ENCODE measurements at places on chromosomes 5 and 9.

- no peak for DNase-seq
These were observed 769.6 kb upstream of the C9orf72 start for GRCh38 chr9:28342815-28343338.

DNA sequence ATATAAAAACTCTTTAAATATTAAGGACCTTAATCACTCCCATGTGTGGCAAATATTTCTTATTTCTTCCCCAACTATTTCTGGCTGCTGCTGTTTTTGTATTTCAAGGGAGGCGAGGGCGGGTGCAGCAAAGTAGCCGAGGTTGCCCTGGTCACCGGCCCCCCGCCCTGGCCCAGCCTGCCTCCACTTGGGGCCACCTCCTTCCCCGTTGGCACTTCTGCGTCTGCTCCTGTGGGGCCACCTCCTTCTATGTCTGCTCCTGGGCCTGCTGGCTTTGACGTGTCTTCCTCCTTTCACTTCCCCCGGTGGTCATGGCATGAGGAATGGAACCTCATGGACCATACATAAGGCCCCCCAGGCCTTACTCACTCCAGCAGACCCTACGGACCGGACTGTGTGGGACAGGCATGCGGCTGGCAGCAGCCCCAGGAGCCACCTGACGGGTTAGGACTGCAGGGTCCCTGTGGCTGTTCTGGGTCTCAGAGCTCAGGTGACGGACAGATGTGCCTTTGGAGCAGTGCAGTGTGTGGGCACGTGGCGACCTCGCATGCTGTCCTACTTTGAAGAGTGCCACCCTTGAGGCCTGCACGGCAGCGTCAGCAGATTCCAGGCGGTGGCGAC lies 5.8 kb upstream of the ENTPD8 start:
- no peak for DNase-seq

DNA sequence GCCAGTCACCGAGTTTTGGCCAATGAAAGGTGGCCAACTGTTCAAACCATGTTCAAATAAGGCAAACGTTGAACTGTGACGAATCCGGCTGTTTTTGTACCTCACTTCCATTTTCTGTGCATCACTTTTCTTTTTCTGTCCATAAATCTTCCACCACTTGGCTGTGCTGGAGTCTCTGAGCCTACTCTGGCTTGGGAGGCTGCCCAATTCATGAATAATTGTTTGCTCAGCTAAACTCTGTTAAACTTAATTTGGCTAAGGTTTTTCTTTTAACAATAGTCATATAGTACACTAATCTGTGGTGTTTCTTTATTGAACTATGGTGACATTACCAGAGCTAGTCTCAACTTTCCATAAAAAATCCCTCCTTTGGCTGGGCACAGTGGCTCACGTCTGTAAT lies 11.3 kb downstream of the NIM1K start:
- DNase-seq, result no peak

DNA sequence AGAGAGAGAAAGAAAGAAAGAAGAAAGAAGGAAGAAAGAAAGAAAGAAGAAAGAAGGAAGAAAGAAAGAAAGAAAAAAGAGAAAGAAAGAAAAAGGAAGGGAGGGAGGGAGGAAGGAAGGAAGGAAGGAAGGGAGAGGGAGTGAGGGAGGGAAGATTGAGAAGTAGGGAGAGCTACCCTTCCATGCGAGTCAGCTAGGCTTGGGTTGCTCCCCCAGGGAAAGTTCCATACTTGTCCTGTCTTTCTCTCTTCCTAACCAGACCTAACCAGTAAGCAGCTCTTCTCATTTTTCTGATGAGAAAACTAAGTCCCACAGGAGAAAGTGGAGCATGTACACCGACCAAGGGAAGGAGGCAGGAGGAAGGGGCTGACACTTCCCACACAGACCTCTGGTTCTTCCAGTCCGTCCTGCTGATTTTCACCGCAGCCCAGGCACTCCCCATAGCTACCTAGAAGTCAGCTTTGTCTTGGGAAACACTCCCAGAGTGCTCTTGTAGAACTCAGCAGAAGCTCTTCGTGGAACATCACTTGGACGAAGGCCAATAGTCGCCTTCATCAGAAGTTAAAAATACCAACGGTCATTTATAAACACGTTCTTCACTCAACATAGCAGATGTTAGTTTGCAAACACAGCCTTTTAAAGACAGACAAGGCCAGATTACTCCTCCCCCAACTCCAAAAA lies 29.0 kb upstream of the ENTREP1 start:
- DNase-seq, result no peak

- no peak for DNase-seq
These were observed 26.2 kb downstream of the WWC1 start for GRCh38 chr5:168317521-168318147.

GRCh38 chr9:134390537-134390936 lies 64.3 kb downstream of the RXRA start:
- DNase-seq, result peak; percentile 49

DNA sequence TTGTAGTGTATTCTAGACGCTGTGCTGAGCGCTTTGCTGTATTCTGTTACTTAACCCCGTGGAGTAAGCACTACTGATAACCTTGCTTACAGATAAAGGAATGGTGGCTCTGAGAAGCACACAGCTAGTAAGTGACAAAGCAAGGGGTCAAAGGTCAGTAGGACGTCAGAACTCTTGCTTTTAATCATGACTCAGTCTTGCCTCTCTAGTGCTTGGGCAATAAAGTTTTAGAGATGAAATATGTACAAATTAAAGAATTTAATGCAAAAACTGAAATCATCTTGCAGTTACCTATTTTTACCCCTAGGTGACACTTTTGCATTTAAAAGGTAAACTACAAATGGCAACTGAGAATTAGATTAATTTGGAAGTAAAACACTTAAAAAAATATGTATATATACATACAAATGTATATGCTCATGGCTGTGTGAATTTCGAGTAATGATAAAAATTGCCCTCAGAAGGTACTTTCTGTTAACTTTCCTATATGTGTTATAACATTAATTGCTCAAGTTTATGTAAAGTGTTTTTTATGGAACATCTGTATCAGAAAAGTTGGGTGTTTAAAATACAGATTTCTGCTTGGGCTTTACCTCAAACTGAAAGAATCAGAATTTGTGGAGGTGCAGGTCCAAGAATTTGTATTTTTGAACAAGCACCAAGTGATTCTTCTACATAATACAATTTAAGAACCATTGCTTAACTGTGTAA lies 175.1 kb upstream of the DAB2 start:
- no peak for DNase-seq

GRCh38 chr5:45696206-45696836 lies at the start of gene HCN1:
Gene HCN1, minus strand, starts transcription at chr5:45696380.
- peak; percentile 30 for DNase-seq

GRCh38 chr5:53739111-53739510 lies 178.7 kb downstream of the NDUFS4 start:
- no peak for DNase-seq

- DNase-seq, result no peak
These were observed 77.6 kb upstream of the CEP78 start for GRCh38 chr9:78158286-78158685.

- DNase-seq, result peak; percentile 96
These were observed 12.7 kb downstream of the STK10 start for GRCh38 chr5:172175263-172175719.

DNA sequence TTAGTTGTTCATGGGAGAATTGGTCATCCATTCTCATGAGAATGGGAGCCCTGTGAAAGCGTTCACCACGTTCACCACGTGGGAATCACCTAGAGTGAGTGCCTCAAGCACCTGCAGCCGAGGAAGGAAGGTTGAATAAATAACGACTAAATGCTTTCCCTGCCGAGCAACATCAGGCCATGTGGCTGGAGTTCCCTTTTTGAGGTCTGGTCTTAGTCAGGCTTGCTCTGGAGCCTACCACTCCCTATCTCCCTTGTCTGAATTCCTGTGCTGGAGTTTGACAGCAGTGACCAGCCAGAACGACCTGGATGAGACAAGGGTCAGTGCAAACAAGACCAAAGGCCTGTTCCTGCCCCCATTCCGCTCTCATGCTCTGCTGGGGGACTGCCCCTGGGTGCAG lies 28.5 kb downstream of the KCNMB1 start:
- DNase-seq, result no peak

DNA sequence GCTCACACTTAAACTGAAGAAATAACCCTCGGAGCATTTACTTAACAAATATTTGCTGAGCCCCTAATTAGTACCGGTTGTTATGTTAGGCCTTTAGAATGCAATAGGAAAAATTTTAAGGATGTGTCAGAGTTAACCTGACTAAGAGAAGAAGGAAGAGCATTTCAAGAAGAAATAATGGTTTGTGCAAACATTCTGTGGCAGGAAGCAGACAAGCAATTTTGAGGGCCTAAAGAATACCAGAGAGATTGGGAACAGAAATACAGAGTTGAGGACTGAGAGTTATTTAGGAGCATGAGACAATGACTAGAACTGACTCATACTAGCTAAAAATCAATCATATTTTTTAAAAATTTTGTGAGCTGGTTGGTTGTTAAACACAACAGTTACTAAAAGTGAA lies 218.8 kb downstream of the PRR16 start:
- DNase-seq, result no peak

DNA sequence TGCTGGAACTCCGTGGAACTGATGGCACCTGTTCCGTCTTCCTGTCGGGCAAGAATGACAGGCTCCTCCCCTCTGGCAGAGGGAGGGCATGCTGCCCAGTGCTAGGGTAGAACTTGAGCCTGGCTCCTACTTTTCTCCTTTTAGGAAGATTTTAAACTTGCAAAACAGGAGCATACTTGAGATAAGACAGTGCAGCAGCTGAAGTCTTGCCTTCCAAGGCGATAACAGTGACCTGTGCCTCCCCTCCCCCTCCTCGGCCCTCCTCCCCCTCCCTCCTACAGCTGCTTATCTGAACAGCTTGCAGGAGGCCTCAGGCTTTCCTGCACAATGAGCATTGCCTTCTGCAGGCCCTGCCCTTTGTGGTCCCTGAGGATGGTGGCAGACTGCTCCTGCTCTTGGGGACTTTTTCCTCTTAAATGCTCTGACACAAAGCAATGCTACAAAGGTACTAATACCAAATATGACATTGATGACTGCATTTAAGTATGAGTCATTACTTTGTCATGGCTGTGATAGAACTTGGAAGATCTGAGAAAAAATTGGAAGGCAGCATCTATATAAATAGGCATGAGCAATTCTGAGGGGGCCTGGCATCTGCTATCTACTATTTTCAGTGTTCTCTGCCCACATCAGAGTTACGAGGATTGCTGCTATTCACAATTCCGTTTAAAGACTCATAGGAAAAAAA lies 2.0 kb downstream of the GADD45G start:
- DNase-seq, result peak; percentile 22

Measured in activated CD4-positive, alpha-beta T cell treated with anti-CD3 and anti-CD28 coated beads, Interleukin-2, amount 10 ng/mL, durations not matched to agents 7 days and 5 days (primary cell).